ENCODE measurements at places on chromosomes 2 and 18.

DNA sequence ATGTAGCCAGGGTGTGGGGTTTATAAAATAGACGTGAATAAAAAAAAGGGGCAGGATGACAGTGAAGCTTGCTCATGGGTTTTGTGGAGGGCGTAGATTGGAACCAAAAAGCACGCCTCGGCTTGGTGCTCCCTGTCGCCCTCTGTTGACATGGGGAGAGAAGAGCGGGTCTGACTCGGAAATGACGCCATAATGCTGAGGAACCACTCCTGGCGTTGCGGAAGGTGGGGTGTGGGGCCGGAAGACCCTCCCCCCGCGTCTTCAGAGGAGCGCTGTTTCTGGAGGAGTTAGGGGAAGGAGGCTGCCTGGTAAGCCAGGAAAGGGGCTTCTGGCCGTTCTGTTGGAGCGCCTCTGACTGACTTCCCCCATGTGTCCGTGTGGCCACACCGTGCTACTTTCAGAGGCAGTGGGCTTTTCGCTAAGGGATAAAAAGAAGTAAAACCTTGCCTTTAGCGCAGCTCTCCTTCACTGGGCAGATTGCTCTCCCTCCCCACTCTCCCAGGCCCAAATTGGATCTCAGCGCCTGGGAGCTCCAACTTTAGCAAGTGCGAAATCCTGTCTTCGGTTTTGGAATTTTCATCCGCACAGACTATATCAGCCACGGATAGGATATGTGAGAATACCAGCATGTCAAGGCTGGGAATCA, 42.8 kb downstream of the PLEKHA3 start:
- DNase-seq: peak; percentile 93

DNA sequence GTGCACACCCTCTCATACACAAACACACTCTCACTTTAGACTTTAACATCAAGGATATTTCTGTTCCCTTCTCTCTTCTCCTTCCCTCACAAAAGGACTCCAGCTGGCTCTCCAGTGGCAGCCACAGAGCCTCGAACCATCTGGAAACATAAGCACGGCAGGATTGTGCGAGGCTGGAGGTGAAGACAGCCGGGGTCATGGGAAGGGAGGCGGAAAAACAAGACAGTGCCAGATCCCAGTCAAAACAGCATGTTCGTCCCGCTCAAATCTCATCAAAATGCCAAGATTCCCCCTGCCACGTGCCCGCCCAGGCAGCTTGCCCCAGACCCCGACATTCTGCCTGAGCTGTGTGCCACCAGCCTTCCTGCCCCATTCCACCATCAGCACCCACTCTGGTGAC, 180.3 kb downstream of the ZBTB7C start:
- no peak for DNase-seq

DNA sequence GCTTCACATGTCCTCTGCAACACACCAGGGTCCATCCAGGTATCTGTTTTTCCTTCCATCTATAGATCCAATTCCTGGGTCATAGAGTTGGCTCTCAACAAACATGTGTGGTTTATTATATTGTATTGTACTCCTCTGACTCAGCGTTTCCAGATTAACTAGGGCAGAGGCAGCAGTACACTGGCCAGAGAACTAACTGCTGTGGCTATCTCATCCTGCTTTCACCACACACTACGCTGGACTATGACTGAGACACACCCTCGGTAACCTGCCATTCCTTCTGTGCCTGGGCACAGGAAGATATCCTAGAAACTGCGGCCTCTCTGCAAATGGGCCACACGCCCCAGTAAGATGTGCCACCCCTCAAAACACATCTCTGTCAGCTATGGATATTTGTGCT, 159.8 kb upstream of the STK17B start:
- peak; percentile 83 for DNase-seq

- no peak for DNase-seq
These were observed 123.8 kb upstream of the ID2 start for GRCh38 chr2:8558096-8558495.

DNA sequence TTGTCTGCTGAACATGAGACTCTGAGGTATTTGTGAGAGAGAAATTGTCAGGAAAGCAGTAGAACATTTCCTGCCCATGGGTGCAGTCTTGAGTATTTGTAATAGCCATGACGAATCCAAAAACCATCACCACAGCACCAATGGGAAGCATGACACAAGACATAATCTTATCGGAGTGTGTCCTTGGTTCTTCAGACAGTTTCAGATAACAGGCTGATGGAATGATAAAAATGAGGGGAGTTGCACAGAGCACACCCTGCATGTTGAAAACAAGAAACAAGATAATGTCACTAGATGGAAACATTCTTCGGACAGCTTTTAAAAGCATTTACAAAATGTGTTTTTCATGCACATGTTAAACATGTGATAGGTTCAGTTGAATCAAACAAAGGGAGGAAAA, 56.9 kb downstream of the SLC38A11 start:
- DNase-seq: peak; percentile 75

DNA sequence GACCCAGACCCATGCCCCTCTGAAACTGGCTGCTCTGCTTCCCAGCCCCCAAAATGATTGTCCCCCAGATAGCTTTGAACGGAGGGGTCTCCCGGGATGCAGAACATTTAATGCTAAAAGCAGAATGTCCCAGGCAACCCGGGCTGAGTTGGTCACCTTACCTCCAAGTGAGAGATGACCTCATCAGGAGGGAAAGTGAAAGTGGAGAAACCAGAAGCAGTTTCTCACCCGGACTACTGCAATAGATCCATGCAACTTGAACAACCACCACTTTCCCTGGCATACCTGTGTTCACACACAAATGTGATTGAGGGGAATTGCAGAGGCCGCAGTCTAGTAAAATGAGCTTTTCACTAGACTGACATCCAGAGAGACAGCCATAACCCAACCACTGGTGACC, 75.3 kb upstream of the NPAS2 start:
- no peak for DNase-seq

DNA sequence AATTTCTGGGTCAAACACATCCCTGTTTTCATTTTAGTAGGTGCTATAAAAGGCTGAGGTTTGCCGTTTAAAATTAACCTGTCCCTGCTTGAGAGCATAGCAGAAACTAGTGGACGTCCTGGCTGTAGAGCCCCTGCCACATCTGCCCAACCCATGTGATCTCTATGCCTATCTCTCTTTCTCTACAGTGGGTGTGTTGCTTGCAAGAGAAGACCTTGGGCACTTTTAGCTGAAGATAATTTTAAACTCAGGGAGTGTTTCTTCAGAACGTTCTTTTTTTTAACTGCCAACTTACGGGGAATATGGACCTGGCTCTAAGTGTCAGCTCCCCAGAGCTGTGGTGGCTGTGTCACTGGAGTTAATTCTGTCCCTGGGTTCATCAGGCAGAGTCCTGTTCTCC, 100.6 kb downstream of the NRP2 start:
- DNase-seq: no peak

- peak; percentile 46 for DNase-seq
These were observed 33.1 kb upstream of the RASGRP3 start for GRCh38 chr2:33443274-33443829.

- DNase-seq: no peak
These were observed 352.3 kb downstream of the INSIG2 start for GRCh38 chr2:118440404-118441098.

DNA sequence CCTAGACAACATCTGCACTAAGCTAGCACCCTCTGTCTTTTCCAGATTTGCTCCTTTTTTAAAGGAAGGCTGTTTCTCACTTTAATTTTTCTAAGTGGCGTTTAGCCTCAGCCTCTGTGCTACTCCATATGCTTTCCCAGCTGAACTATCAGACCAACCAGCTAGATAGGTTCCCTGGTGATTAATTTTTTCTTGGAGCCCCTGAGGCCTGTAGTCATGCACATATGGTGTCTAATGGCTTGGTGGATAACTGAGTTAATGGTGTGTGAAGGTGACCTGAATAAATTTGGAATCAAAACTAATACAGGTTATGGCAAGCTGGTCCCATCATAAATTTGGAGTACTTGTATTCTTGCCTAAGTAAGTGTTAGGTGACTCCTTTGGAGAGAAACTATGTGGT, 135.5 kb downstream of the MGAT5 start:
- DNase-seq: no peak

GRCh38 chr2:238875101-238875470, 27.2 kb downstream of the TWIST2 start:
- DNase-seq: no peak

DNA sequence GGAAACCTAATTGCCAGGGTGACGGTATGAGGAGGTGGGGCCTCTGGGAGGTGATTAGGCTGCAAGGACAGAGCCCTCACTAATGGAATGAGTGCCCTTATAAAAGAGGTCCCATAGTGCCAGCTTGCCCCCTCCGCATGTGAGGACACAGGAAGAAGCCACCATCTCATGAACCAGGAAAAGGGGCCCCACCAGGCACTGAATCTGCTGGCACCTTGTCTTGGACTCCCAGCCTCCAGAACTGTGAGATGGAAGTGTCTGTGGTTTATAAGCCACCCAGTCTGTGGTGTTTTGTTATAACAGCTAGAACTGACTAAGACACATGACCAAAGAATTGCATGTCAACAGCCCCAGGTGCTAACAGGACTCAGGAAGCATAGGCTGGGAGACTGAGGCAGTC, 214.3 kb downstream of the MGAT5 start:
- DNase-seq: no peak

- DNase-seq: no peak
These were observed 8.8 kb upstream of the POMC start for GRCh38 chr2:25177211-25177611.

- DNase-seq: no peak
These were observed 83.8 kb downstream of the TMEM247 start for GRCh38 chr2:46563186-46563585.

DNA sequence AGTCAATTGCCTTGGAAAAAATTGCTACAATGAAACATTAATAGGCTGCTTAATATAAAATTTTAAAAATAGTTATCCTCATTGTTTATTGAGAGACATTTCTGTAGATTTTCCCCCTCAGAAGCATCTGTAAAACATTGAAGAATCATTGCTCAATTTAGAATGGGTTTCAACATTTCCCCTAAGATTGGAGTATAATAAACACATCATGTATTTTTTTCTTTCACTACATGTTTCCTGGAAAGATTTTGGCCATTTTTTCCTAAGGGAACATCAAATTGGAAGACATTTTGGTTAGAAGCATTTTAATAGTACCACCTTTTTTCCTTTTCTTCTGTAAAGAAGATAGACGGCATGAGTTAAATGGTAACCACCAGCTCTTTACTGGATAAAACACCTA, 443.2 kb upstream of the SPHKAP start:
- DNase-seq: peak; percentile 46

GRCh38 chr2:197628043-197628500, 47.3 kb downstream of the RFTN2 start:
- DNase-seq: peak; percentile 19

- no peak for DNase-seq
These were observed 31.6 kb downstream of the TNS1 start for GRCh38 chr2:217971166-217971565.

All from adipocyte (in vitro differentiated cells).